ENCODE measurements at places on chromosomes 5 and 9.
A peak's percentile ranks its signal among the peaks of the same experiment; 100 is the strongest.

DNA sequence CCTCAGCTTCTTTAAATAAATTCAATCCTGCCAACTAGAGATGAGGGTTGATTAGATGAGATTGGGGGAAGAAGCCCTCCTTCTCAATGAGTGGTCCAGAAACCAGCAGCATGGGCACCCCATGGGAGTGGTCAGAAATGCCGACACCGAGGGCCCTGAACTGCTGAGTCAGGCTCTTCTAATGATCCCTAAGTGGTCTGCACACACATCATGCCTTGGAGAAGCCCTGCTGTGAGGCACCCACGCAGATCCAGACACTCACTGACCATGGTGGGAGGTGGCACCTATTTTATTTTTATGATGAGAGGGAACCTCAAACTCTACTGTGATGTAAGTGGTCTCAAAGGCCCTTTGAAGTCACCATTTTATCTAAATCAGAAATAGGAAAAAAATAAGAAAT is 72.3 kb upstream of the BOD1 start:
- no peak for DNase-seq

DNA sequence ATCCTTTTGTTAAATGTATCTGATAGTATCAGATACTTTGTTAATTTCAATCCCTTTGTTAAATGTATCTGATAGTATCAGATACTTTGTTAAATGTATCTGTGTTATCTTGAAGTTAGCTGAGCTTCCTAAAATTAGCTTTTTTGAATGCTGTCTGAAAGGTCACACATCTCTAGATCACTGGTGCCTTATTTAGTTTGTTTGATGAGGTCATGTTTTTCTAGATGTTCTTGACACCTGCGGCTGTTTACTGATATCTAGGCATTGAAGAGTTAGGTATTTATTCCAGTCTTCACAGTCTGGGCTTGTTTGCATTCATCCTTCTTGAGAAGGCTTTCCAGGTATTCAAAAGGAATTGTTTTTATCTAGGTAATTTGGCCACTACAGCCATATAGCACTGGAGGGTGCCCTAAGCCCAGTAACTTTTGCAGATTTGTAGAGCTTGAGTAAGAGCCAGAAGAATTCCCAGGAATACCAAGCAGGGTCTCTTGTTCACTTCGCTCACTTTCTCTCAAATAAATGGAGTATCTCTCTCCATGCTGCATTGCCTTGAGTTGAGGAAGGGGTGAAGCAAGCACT is 435.4 kb upstream of the GRAMD2B start:
- DNase-seq = no peak

DNA sequence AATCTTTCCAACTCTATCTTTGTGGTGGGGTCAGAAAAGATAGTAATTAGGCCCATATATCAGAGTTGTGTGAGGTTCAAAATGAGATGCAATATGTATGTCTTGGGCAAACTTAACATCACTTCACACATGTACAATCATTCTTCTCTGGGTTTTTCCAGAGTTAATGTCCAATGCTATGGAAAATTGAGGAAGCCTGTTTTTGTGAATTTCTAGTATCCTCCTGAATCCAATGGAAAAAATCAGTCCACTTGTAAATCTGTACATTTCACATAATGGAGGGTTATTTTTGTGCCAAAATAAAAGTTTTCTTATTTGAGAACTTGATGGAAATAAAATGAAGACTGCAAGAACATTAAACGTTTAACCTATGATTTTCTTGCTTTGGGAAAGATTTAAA is 155.6 kb upstream of the SEMA6A start:
- DNase-seq = no peak

GRCh38 chr5:123223921-123224320 is 134.9 kb downstream of the PRDM6 start:
- no peak for DNase-seq

DNA sequence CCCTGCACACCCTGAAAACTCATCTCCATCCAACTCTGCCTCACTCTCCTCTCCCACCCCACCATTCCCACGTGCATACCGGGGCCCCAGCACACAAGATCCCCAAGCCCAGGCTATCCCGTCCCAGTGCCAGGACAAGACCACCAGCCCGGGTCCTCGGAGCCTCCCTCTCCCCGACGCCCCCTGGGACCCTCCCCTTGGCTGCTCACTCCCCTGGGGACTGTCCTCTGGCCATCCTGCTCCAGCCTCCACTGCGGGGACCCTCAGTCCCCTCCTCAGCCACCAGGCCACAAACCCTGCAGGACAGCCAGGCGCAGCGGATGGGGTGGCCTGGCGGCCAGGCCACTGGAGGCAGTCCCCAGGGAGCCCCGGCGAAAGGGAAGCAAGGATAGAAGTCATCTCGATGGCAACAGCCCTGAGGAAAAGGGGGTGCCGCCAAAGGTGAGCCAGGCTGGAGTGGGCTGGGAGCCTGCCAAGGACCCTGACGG is 62.8 kb downstream of the C9orf50 start:
- DNase-seq = no peak

GRCh38 chr5:17148481-17148880 is 69.0 kb upstream of the BASP1 start:
- no peak for DNase-seq

- no peak for DNase-seq
Measured at GRCh38 chr5:7845557-7845956, 5.4 kb downstream of the CFAP90 start.

GRCh38 chr9:98457726-98458370 is 202.4 kb upstream of the TBC1D2 start:
- peak; percentile 74 for DNase-seq
